GM12891 (cell line): ENCODE measurements at places on chromosomes 6 and 20.

- no peak for DNase-seq
Measured at GRCh38 chr20:43925801-43926200, 11.1 kb downstream of the TOX2 start.

- DNase-seq = no peak
Measured at GRCh38 chr6:168943231-168943905, 310.3 kb downstream of the THBS2 start.

DNA sequence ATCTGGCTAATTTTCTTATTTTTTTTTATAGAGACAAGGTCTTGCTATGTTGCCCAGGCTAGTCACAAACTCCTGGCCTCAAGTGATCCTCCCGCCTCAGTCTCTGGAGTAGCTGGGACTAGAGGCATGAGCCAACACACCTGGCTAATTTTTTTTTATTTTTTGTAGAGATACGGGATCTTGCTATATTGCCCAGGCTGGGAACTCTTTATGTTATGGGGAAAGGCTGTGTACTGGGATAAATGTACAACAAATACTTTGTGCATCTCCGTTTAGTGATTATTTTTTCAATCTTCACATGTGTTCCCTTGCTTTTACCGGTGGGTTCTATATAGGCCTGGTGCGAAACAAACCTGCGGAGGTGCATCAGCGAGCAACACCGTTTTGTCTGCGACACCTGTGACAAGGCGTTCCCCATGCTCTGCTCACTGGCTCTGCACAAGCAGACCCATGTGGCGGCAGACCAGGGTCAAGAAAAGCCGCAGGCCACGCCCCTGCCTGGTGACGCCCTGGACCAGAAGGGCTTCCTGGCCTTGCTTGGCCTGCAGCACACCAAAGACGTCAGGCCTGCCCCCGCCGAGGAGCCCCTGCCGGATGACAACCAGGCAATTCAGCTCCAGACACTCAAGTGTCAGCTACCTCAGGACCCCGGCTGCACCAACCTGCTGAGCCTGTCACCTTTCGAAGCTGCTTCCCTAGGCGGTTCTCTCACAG is 84.2 kb downstream of the SSR1 start:
- DNase-seq = no peak

DNA sequence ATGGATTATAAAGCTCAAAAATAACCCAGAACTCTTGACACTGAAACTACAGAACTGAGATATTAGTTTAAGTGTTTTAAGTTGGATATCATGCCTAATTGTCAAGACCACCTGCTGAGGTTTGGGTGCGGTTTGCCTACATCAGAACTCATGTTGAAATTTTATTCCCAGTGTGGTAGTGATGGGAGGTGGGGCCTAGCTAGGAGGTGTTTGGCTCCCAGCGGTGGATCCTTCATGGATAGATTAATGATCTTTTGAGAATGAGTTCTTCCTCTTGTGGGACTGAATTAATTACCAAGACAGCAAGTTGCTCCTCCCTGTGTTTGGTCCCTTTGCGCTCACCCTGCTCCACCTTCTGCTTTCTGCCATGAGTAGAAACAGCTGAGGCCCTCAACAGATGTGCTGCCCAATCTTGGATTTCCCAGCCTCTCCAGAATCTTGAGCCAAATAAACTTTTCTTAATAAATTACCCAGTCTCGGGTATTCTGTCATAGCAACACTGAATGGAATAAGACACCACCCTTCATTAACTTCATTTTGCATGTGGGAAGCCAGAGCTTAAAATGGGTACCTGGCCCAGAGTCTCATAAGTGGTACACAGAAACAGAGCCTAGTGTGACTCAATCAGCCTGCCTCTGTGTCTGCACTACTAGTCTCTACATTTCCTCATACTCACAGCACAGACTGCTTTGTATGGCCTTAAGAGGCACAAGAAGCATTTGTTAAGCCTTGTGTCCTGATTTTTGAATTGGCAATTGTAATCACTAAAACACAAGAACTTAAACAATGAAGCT is 158.4 kb downstream of the IBTK start:
- DNase-seq = no peak

DNA sequence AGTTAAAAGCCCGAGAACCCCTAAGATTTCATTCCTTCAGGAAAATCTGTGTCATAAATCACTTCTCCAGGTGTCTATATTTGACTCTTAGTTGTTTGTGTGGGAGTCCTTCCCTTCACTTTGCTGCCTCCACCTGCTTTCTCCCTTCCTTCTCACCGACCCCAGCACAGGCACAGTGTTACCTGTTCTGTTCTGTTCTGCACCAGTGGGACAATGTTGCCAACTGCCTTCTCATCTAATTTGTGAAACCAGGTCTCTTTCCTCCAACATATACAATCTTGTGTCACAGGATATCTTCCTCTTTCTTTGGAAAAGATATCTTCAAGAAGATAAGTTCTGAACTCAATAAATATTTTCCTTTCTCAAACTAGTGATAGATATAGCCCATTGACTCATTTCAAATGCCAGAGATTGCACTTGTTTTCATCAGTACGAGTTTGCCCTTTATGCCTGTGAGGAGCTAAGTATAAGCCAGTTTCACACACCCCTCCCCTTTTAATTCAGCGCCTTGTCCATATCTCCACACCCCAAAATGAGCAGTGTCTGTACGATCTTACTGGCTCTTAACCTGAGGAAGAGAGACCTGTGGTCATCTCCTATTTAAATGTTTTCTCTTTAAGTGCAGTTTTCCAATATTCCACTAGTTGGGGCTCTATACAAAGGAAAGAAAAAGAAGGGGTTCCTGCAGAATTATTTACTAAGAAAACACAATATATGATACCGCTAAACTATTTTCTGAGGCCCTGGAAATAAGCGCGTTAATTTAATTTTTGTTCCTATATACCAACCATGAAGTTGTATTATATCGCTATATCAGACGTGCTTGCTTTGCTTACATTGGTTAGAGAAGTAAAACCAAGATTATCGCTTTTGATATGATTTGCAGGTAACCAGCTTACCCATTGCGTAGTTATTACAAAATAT is 81.6 kb upstream of the PREP start:
- no peak for DNase-seq

- DNase-seq = no peak
Measured at GRCh38 chr6:69812746-69813427, 16.1 kb upstream of the LMBRD1 start.

- no peak for DNase-seq
Measured at GRCh38 chr6:148307405-148307804, 35.2 kb upstream of the SASH1 start.

DNA sequence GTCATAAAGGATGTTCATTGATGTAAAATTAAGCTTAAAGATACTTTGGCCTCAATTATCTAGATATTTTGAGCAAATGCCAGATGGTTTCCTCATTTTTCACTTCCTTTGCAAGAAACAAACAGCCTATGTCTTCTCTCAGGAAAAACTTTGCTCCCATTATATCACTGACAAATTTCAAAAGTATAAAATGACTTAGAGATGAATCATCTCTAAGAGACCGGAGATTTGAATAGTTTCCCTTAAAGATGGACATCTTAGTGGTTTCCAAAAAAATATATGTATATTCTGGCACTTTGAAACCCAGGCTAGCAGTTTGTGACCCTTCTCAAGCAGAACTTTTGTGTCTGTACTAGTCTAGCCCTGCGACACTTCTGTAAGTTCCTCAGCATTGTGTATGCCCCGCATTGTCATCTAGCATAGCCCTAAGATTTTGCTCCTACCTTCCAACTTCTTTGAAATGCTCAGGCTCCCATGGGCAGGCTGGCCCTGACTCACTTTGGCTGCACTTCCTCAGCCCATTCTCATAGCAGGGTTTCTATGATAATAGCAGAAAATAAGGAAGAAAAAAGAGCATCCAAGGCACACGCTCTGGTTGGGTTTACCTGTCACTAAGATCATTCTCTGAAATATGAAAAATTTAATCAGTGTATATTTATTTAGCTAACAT is 25.7 kb upstream of the POU3F2 start:
- no peak for DNase-seq

DNA sequence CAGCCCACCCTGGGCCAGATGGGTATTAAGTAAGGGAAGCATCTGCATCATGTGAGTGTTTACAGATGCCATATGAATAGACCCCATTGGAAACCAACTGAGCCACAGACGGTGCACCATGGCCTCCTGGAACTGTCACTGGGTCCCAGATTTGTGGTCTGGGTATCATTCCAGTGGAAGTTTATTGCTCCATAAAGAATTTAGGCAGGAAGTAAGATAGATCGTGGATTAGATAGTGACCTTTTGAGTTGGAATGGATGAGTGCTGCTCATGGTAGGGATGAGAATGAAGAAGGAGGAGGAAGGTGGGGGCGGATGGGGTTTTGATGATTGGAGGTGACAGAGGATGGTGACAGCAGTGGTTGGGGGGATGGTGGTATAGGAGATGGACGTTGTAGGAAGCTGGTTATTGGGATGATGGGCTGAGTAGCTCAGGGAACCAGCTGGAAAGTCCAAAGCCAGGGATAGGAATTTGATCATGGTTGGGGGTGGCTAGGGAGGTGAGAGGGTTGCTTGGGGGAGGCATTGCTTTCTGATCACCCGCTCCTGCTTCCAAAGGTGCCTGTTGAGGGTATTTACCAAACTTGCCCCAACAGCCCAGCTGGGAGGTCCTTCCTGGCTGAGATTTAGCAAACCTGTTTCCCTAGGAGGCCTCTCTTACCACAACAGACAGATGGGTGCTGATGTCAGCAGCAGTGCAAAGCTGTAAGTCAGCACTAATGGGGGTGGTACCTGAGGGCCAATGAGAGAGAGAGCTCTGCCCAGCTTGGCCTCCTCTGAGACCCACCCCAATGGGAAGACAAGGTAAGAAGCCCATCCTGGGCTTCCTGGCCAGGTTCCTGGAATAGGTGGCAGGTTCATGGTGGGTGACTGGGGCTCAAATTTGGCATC is 78.0 kb downstream of the VEGFA start:
- no peak for DNase-seq

DNA sequence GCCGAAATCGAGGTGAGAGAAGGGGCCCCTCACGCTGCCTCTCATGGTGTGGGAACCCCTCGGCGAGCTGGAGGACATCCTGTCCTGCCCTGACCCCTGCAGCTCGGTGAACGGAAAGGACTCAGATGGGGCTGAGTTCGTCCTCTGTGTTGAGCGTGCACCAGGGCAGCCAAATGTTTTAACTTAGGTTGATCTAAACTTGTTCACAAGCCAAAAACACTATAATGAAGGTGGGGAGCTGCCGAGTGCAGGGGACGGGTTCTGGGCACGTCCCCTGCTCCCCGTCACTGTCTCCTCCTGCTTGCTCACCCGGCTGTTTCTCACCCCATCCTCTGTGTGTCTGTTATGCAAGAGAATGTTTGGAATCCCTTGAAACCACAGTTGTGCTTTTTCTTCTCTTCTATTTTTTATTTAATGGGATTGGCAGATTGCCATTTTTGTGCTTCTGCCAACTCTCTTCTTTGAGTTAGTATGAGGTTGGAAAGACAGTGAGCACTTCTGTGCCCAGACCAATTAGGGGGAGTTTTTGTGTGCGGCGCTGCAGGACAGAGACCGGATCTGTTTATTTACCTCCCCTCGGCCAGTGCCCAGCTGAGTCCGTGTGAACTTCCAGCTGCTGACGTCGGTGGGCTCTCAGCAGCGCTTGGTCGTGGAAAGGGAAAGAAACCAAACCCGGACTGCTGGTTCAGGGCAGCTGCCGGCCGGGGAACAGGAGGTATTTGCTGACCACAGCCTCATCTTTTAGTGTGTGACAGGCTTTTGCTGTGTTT is 158.1 kb downstream of the DTNBP1 start:
- no peak for DNase-seq

- no peak for DNase-seq
Measured at GRCh38 chr20:2521369-2522305, 12.9 kb upstream of the ZNF343 start.

DNA sequence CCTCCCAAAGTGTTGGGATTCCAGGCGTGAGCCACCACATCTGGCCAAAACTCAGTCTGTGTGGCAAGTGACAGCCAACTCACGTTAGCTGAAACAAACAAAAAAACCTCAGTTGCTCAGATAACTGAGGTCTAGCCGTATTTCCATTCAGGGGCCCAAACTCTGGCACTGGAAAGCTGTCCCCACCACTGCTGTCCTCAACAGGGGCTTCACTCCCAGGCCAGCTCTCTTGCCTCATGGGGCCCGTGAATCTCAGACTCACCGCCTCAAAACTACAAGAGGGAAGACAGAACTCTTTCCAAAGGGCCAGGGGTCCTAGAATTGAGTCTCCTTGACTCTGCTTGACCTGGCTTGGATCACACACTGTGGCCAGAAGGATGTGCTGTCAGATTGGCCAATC is 7.4 kb downstream of the TTPAL start:
- no peak for DNase-seq

DNA sequence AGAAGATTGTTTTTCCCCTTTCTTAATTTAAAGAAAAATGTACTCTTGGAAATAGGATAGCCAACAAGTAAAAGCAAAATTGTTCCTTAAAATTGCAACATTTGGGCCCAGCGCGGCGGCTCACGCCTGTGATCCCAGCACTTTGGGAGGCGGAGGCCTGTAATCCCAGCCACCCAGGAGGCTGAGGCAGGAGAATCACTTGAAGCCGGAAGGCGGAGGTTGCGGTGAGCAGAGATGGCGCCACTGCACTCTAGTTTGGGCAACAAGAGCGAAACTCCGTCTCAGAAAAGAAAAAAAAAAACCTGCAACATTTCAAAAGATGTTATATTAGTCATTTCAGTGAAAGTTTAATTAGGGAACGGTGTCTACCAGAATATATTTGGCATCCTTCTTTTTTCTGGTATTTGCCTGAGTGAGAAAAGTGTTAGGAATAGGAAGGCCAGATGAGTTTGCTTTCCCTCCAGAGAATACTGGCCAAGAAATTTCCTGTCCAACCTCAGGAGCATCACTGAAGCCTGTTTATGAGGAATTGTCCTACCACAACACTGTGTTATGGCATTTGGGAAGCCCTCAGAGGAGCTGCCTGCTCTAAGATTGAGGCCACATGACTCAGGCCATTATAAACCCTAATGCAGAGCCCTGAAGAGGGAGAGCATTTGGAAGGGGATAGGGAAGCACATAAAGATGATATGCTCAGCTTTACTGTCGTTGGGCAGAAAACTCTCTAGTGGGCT is 1.2 kb upstream of the GJA1 start:
- no peak for DNase-seq

DNA sequence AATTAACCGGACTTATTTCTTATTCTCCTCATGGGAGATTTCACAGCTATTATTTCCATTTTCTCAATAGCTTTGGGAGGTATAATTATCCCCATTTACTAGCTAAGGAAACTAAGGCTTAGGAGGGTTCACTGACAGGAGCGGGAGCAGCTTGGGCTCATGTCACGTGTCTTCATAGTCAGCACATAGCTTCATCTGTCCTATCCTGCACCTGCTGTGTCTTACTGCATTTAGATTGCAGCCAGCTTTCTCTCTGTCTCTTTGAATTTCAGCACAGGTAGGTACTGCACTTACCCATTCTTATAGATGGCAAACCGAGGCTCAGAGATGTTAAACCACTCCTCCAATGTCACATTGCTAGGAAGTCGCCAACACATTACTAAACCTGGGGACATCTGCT is 839.9 kb downstream of the MAFB start:
- DNase-seq = no peak
